HT-29 (cell line): ENCODE measurements at places on chromosomes 16 and 17.

DNA sequence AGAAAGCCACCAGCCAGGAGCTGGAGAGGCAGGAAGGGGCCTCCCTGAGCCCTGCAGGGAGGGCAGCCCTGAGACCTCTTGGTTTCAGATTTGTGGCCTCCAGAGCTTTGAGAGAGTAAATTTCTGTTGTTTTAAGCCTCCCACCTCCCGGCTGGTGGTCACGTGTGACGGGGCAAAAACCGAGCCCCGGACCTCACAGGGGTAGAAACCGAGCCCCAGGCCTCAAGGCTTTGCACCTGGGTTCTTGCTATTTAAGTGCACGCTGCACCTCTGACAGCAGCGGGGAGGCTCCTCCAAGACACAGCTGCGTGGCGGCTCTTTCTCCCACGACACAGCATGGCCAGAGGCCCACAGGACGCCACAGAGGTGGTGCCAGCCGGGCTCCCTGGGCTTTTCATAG lies 17.4 kb upstream of the ZC3H18 start:
- DNase-seq = no peak

- peak; percentile 83 for DNase-seq
Measured at GRCh38 chr17:40345161-40345993, 19.2 kb downstream of the GJD3 start.

- no peak for DNase-seq
Measured at GRCh38 chr17:47250855-47251254, 2.8 kb upstream of the ITGB3 start.

DNA sequence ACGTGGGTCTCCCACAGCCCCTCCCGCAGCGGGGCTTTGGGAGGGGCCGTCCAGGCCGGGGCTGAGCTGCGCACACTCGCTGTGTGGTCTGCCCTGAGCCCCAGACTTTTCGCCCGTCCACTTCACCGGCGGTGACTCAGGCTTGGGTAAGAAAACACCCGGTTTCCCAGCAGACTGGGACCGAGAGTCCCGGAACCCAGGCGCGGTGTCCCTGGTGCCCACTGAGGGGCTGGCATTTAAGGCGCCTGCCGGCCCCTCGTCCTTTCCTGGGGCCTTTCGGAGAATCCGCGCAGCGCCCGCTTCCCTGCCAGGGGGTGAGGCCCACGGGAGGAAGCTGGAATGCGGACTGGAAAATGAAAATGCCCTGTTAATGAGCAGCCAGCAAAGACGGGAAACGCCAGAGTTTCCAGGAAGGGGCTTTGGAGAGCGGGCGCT lies 100.3 kb downstream of the C16orf95 start:
- no peak for DNase-seq

DNA sequence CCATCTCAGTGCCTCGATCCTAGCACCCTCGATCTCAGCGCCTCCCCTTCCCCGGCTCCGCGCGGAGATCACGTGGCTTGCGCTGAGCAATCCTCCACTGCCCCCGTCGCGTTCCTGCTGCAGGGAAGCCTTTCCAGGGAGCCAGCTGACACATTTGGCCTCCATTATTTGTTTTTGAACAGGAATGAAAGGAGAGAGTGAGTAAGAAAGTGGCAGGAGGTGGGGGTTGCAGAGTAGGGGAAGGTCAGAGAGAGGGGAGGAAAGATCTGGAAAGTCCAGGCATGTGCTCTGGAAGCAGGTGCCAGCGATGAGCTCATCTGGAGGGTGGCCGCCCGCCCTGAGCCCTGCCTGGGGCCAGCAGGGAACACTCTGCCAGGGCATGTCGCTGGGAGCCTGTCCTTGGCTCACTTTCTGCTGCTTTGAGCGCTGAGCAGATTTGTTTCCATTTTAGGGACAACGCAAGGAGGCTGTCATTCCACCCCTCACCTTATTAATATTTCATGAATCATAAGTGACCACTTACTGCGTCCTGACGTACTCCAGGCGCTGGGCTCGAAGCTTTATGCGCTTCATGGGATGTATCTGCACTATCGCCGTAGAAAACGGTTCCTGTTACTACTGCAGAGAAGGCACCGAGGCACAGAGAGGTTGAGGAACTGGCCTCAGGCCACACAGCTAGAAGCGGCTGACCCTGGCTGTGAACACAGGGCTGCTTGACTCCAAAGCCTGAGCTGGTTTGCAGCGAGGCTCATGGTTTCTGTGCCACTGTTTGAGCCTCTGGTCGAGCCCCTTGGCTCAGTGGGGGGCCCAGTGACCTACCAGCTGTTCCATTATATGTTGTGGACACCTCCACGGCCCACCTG lies 283.1 kb downstream of the SEC14L1 start:
- no peak for DNase-seq

DNA sequence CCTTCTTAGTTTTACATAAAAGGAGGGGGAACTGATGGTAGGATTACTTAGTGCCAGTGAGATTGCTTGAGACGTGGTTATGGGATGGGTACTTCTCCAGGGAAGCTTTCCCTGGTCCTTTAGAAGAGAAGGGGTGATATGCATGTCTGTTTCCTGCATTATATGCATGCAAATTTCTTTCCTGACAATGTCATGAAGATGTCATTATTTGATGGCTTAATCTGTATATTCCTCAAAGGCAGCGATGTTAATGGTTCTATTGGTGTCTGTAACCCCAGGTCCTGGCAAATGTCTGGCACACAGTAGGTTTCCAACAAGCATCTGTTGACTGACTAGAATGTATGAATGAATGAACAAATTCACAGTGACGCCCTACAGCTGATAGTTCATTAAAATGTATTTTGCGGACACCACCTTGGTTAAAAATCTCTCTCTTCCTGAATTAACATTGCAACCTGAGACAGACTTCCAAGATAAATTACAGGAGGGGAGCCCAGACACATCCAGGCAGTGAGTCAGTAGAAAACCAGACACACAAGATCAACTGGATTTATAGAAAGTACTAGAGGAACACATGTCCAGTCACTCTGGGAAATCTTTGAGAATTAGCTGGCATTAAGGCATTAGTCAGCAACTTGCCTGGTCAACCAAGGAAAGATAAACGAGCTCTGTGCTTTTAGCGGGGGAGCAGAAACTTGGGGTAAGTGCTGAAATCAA lies 293.4 kb downstream of the XYLT1 start:
- DNase-seq = no peak

- DNase-seq = no peak
Measured at GRCh38 chr17:44119062-44119461, 4.4 kb downstream of the HDAC5 start.

- no peak for DNase-seq
Measured at GRCh38 chr16:20906341-20907255, 6.0 kb downstream of the LYRM1 start.

GRCh38 chr17:2321399-2321798 lies 14.9 kb downstream of the TSR1 start:
- DNase-seq = no peak

GRCh38 chr17:74356646-74357465 lies 4.8 kb downstream of the BTBD17 start:
- no peak for DNase-seq

DNA sequence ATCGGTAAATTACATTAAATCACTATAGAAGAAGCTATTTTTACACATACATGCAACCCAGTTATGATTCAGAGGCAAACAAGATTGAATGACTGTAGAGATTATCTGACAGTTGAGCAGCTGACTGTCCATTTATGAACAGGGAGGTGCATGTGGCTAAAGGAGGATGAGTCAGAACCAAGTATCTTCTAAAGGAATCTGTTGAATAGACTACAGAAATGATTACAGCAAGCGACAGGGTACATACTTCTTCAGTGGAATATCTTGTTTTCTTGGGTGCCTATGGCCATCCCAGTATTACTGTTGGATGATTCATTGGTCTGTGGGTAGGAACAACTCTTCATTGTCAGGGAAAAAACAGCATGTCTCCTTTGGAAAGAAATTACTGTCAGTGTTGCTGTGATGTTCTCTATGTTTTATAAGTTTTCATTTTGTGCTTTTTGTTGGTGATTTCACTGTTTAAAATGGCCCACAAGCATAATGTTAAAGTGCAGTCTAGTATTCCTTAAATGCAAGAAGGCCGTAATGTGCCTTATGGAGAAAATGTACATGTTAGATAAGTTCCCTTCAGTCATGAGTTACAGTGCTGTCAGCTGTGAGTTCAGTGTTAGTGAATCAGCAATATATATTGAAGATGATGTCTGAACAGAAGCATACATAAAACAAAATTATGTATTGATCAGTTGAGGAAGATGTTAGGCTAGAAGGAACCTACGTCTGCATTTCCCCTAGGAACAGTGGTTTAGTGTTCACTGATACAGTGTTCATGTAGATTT lies 27.0 kb downstream of the CBFB start:
- DNase-seq = no peak

DNA sequence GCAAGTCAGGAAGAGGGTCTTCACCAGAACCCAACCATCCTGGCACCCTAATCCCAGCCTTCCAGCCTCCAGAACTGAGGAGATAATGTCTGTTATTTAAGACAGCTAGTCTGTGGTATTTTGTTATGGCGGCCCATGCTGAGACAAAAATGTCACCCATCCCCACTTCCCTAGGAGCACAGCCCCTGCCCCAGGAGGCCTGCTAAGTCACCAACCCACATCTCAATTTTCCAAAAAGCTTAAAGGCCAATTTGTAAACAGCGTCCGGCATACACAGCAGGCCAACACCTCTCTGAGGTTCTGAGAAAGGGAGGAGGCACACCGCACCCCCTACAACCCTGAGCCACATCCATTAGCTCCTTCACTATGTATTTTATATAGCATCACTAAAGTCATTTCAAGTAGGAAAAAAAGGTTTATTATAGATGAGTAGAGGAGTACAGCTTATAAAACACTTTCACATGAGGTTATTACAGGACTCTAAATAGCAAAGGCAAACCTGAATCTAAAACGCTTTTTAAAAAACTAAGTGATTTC lies 6.9 kb downstream of the TMEM170A start:
- DNase-seq = no peak

DNA sequence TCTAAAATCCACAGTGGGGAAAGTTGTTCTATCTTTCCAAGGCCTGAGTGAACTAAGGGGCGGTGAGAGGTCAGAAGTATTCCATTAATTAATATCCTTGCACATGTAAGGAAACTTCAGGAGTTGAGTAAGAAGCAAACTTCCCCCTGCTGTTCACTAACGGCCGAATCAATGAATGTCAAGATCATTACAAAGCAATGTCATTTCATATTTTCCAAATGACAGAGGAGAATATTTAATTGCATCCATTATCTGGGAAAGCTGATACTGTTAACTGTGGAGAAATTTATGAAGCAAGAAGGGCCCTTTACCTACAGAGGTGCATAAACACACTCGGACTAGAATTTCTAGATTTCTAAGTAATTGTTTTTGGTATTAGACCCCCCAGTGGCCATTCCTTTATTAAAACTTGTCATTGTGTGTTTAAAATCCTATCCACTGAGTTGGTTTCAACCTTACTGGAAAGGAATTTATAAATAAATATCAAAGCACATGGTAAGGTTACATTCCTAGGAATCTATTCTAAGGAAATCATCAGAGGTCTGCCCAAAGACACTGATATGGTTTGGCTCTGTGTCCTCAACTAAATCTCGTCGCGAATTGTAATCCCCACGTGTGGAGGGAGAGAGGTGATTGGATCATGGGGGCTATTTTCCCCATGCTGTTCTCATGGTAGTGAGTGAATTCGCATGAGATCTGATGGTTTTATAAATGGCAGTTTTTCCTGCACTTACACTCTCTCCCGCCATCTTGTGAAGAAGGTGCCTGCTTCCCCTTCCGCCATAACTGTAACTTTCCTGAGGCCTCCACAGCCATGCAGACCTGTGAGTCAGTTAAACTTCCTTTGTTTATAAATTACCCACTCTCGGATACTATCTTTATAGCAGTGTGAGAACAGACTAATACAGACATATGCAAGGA lies 20.4 kb upstream of the SMURF2 start:
- DNase-seq = no peak

GRCh38 chr17:8829036-8829941 lies 30.1 kb upstream of the MFSD6L start:
- DNase-seq = no peak

- DNase-seq = no peak
Measured at GRCh38 chr16:85210423-85211169, 98.3 kb upstream of the CIBAR2 start.

DNA sequence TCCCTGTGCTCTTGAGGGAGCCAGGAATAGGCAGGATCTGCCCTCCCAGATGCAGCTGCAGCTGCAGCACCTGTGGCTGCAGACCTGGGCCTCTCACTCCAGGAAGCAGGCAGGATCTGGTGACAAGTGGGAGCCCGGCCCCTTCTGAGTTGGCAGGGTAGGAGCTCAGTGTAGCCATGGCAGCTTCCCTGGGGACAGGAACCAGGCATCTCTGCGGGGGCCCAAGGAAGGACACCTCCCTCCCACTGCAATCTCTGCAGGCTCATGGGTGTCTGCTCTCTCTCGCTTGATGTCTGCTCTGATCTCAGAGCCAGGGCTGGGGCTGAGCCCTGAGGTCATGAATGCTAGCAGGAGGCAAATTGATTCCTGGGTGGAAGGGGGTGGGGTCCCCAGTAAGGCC lies 592.5 kb upstream of the CA10 start:
- no peak for DNase-seq

DNA sequence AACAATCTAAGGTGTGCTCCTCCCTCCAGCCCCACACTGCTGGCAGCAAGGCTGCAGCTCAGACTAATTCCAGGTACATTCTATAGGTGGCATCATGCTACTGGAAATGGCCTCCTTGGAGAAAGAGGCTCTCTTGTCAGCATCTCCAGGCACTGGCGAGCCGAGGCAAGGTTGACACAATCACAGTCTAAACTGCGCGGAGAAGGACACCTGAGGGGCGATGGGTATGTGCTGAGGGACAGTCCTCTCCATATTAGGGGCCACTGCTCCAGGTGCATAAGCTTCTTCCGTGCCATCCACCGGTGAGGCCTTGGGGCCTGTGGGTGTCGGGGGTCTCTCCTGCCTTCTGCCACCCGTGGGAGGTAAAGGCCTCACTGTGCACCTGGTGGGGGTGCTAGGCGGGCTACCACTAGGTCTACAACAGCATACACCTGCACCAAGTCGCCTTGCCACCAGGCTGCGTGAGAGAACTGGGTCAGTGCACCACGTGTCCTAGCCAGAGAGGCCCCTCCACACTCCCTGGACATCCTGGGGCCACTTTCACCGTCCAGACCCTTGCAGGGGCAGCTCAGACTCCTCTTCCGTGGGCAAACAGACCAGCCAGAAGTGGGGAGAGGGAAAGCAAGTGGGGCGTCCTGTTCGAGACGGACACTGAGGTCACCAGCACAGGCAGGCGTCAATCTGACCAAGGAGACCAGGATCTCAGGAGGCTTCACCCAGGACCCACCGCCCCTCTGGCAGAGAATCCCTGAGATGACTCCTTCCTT lies 12.1 kb upstream of the CBX8 start:
- peak; percentile 76 for DNase-seq
